ENCODE measurements at places on chromosomes 16 and 17.

DNA sequence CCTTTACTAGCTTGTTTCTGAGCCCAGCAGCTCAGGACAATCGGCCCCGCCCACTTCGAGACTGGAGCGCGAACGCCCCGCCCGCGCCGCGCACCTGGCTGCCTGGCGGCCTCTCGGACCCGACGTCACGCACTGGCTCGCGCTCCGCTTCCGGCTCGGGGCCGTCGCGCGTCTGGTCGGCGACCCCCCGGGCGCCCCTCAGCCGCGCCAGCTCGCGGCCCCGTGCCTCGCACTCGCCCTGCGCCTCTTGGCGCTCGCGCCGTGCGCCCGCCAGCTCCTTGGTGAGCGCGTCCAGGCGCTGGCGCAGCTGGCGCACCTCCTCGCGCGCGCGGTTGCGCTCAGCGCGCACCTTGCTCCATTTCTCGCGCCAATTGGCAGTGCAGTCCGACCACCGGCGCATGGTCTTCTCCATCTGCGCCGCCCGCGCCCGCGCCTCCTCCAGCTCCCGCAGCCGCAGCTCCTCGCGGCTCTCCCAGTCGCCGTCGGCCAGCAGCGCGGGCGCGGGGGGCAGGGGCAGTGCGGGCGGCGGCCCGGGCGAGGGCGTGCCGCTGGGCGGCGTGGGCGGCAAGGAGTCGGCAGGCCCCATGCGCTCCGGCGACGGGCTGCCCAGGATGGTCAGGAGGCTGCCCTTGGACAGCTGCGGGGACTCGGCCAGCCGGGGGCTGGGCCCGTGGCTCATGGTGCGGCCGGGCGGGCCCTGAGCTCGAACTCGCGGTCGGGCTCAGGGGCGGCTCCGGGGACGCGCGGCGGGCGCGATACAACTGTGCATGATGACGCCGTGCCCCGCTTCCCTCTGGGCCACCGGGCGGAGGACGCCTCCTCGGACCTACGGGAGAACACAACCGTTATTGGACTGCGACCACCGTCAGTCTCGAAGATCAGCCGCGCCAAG, 7.6 kb downstream of the CCDC102A start:
- DNase-seq: no peak

- no peak for DNase-seq
These were observed 49.8 kb upstream of the SCNN1B start for GRCh38 chr16:23252310-23252709.

- DNase-seq: no peak
These were observed 43.5 kb upstream of the BCAR1 start for GRCh38 chr16:75294773-75295459.

- DNase-seq: no peak
These were observed 91.4 kb downstream of the GRIN2A start for GRCh38 chr16:10090816-10091215.

- DNase-seq: no peak
These were observed 14.4 kb upstream of the GJD3 start for GRCh38 chr17:40378966-40379365.

GRCh38 chr16:4033951-4034350, 82.3 kb downstream of the ADCY9 start:
- DNase-seq: no peak

DNA sequence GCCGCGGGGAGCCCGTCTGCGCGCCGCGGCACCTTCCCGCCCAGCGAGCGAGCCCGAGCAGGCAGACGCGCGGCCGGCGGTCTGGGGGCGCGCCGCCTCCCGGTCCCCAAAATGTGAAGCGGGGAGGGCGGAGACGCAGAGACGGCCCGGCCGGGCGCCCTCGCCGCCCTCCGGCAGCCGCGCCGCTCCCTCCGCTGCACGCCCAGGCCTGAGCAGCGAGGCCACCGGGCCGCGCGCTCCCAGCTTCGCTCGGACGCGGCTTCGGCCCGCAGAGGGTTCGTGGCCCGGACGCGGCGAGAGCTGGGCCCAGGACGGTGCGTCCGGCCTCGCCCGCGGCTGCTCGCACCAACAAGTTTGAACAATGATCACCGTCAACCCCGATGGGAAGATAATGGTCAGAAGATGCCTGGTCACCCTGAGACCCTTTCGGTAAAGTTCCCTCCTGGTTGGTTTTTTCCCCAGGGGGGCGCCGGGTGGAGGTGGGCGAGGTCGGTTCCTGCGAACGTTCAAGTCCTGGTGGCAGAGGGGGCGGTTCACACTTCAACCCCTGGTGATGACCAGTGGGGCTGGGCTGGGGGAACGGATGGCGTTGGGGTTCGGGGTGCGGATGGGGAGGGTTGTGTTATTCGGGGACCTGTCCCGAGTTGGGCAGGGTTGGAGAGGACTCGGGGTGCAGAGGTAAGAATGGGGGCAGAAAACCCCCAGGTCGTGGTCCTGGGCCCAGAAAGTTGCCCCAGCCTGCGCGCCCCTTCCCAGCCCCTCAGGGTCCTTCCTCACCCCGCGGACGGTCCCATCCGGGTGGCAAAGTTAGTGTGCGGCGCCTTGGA, 678 bp downstream of the MGAT5B start:
- peak; percentile 20 for DNase-seq

GRCh38 chr17:50272246-50272645, 2.0 kb upstream of the TMEM92 start:
- no peak for DNase-seq

DNA sequence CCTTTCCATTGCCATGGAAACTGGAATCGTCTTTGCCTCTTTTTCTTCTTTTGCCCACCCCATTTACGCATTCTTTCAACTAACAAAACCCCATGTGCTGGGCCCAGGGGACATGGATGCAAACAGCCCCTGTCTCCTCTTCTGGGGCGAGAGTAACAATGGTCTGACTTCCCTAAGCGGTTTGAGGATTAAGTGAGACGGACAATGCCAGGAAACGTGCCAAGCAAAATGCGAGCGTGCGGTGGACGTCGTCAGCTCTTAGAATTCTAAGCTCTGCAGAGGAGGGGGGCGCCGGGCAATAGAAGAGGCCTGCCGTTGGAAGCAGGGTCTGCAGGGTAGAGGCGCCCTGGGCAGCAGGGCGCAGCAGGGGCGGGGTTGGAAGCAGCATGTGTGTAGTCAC, 42.4 kb upstream of the JPH3 start:
- DNase-seq: no peak

DNA sequence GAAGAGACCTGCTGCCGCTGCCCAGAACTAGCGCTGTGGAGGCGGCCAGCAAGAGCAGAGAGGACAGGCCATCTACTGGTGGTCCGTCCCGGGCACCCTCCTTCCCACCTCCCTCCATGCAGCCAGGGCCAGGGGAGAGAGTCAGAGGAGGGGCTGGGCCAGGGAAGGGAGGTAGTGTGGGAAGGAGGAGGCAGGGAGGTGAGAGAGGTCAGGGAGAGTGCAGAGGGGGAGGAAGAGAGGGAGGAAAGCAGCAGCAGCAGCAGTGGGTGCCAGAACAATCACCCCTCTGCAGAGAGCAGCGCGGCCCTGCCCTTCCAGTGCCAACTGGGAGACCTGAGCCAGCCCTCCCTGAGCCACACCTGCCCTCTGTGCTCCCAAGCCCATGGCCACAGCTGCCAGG, 6.6 kb downstream of the C16orf95 start:
- no peak for DNase-seq

GRCh38 chr16:31099860-31100638, 5.5 kb upstream of the VKORC1 start:
- DNase-seq: no peak

DNA sequence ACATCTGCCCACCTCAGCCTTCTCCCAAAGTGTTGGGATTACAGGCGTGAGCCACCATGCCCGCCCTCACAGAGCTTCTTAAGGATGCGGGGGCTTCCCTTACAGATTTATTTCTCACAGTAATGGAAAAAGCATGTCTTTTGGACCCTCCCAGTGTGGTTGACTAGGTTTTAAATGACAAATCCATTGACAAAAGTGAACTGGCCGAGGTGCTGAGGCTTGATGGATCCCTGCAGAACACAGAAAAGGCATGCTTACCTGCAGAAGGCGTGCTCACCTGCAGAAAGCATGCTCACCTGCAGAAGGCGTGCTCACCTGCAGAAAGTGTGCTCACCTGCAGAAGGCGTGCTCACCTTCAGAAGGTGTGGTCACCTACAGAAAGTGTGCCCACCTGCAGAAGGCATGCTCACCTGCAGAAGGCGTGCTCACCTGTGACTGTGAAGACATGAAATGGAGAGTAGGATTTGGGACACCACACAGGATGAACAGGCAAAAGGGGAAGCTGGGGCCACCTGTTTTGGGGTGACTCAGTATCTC, 15.1 kb upstream of the BBS2 start:
- DNase-seq: no peak

DNA sequence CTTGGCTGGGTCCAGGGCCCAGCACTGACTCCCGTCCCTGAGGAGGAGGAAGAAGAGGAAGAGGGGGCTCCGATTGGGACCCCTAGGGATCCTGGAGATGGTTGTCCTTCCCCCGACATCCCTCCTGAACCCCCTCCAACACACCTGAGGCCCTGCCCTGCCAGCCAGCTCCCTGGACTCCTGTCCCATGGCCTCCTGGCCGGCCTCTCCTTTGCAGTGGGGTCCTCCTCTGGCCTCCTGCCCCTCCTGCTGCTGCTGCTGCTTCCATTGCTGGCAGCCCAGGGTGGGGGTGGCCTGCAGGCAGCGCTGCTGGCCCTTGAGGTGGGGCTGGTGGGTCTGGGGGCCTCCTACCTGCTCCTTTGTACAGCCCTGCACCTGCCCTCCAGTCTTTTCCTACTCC, 8.5 kb downstream of the HIRIP3 start:
- no peak for DNase-seq

DNA sequence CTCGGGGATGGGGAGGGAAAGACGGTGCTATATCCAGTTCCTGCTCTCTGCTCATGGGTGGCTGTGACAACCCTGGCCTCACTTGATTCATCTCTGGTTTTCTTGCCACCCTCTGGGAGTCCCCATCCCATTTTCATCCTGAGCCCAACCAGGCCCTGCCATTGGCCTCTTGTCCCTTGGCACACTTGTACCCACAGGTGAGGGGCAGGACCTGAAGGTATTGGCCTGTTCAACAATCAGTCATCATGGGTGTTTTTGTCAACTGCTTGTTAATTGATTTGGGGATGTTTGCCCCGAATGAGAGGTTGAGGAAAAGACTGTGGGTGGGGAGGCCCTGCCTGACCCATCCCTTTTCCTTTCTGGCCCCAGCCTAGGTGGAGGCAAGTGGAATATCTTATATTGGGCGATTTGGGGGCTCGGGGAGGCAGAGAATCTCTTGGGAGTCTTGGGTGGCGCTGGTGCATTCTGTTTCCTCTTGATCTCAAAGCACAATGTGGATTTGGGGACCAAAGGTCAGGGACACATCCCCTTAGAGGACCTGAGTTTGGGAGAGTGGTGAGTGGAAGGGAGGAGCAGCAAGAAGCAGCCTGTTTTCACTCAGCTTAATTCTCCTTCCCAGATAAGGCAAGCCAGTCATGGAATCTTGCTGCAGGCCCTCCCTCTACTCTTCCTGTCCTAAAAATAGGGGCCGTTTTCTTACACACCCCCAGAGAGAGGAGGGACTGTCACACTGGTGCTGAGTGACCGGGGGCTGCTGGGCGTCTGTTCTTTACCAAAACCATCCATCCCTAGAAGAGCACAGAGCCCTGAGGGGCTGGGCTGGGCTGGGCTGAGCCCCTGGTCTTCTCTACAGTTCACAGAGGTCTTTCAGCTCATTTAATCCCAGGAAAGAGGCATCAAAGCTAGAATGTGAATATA, 4.8 kb upstream of the LASP1NB start:
- DNase-seq: no peak

DNA sequence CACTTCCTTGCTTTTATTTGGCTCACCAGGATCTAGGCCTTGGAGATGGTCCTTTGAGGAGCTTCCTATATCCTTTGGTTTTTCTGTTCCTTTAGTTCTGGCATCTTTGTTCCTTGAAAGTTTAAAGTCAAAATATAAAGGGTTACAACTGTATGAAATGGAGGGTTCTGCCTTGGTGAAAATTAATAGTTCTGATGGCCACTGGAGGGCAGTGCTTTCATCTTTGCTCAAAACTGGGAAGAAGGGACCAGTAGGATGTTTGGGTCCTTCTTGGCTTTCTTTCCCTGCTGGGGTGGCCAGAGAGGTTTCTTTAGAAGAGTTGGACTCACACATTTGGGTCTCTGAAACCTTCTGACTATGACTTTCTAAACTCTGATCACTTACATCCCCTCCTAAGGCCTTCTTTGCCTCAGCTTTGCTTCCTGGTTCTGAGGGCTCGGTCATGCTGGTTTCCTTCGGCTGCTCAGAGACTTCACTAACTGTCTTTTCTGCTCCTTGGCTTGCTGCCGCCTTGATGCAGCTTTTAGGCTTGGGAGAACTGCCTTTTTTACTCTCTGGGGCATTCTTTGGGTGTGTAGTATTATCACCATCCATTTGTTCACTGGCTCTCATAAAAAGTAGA, 10.9 kb upstream of the ITGA2B start:
- DNase-seq: no peak

DNA sequence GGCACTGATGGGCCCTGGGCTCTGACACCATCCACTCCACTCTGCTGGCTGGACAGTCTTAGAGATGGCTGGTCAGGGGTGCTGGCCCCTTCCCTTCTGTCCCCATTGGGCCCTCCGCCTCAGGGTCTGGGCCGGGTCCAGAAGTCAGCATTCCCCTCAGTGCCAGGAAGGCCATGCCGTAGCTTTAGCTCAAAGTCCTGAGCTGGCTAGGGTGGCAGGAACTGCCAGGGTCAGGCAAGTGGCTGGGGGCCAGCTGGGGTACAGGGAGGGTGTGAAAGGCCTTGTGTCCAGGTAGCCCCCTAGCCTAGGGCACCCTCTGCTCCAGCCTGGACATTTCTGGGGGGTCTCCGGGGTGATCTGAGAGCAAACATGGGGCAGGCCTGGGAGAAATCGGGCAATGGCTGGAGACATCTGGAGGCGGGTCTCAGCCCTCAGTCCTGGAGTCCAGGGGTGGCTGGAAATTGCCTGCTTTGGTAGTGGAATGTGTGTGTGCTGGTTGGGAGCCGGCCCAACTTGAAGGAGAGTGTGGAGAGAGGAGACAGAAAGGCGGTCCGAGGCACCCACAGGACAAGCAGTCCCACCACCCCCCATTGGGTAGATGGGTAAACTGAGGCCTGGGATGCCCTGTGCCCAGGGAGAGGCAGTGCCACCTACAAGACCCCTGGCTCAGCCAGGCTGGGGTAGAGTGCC, 32.5 kb downstream of the TPSG1 start:
- no peak for DNase-seq

GRCh38 chr17:81167638-81168037, 1.6 kb upstream of the AATK start:
- DNase-seq: no peak

DNA sequence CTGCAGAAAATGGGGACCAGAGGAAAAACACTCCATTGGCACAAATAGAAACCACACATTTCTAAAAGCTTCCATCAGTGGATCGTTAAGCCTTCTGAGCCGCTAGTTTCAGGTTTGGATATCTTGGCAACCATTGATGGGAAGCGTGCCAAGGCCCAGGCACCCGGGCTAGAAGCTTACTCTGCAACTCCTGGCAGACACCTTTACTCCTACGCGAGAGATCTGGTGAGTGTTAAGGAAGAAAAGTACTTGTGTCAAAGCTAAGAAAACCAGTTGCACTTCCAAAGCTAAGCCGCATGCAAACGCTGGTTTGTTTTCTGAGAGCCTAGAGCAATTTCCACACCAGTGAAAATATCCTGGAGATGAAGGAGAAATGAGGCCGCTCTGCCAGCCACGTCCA, 472.4 kb downstream of the PMP22 start:
- no peak for DNase-seq

Measured in CD8-positive, alpha-beta T cell (primary cell).